Anterior cingulate cortex (tissue), 58 donors: ENCODE measurements at places on chromosomes 6 and 20.

GRCh38 chr6:8678466-8678865 lies 243.1 kb upstream of the SLC35B3 start:
- no peak for DNase-seq

DNA sequence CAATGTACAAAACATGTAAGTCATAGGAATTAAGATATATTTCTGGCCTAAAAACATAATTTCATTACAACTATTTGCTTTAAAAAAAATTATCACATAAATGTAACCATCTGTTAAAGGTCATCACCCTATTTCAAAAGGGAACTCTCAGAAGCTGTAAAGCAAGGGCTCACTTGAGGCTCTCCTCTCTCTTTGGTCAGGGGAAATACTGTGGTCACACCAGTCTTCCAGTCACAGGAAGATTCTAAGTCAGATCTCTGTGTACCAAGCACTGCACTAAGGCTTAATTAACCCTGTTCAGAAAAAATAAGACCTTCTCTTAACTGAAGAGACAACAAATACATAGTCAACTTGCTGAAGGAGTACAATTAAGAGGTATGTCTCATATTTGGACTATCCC lies 75.6 kb downstream of the MMS22L start:
- DNase-seq = no peak

DNA sequence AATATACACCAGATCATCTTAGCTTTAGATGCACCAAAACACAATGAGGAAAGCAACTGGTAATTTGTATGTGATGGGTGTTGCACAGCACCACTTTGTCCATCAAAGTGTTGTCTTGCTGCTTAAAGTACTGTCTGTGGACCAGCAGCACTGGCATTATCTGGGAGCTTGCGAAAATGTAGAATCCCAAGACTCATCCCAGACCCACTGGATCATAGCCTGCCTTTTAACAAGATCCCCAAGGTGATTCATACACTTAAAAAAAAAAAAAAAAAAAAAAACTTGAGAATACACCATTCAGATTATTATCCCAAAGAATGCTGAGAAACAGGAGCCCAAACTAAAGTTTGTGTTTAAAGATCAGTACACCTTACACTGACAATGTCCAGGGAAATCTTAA lies 123.4 kb downstream of the TASP1 start:
- no peak for DNase-seq

DNA sequence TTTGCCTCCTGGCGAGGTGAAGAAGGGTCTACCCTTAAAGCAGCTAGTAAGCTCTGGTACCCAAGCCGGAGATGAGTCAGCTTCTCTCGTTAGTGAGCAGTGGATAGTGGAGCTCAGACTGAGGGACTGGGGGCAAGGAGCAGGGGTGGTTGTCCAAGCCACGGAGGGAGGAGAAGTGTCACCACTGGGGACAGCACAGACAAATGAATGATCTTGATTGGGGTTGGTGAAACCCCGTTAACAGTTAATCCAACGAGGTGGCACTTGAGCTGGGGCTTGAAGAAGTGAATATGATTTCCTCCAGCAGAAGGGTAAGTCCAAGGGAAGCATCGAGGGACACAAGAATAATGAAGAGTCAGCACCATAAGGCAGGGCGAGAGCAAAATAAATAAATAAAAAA lies 43.0 kb downstream of the JARID2 start:
- DNase-seq = no peak

DNA sequence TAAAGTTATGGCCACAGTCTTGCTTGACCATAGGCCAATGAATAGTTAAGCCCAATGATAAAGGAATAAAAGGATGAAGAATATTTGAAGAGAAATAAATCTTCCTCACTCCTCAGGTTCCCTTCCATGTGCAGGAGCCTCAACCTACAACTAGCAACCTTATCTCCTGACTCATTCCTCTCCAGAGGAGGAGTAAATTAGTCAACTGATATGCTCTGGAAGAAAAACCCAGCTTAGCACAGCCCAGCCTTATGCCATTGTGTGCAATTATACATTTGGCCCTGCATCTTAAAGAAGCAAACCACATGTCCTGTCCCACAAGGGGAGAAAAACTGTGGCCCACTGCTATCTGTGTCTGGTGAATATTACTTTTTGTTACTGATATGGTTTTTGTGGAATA lies 82.1 kb downstream of the PHIP start:
- DNase-seq = no peak

DNA sequence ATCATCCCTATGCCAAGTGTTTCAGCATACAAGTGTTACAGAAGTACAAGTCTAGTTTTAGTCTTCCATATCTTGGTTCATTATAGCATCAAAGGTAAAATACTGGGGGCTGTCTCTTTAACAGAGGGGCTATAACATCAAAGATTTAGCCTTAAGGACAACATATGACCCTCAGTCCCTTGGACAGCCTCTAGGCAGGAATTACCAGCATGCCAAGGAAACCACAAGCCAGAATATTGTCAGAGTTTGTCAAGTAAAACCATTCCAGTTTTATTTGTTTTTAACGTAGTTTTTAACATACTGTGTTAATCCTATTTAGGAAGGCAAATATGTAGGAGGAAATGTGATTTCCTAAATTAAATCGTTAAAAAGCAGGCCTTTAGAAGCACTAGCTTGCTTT lies 18.6 kb downstream of the ZKSCAN8 start:
- no peak for DNase-seq

- no peak for DNase-seq
Measured at GRCh38 chr6:150981095-150981494, 115.6 kb downstream of the MTHFD1L start.

DNA sequence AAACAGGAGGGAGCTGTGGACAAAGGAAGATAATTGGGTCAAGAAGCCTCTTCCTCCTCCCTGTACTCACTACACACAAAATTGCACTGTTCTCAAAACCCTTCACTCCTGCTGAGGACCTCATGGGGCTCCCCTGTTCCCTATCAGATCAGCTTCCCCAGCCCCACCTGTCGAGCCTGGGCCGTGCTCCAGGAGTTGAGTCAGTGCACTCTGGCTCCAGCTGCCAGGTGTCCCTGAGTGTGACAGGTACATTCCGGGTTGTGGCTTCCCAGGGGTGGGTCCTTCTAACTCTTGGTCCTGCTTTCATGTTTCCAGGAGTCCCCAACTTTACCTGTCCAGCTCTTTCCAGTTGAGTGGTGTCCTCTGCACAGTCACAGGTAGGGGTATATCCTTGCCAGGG lies 8.4 kb downstream of the RAB5IF start:
- DNase-seq = no peak

DNA sequence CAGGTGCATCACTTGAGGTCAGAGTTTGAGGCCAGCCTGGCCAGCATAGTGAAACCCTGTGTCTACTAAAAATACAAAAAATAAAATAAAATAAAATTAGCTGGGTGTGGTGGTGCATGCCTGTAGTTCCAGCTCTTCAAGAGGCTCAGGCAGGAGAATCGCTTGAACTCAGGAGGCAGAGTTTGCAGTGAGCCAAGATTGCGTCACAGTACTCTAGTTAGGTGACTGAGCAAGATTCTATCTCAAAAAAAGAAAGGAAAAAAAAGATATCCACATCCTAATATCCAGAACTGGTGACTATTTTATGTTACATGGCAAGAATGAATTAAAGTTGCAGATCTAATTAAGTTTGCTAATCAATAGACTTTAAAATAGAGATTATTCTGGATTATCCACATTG lies 32.5 kb downstream of the SCGN start:
- DNase-seq = no peak

GRCh38 chr20:25470045-25470444 lies 62.6 kb downstream of the GINS1 start:
- DNase-seq = no peak

- DNase-seq = no peak
Measured at GRCh38 chr20:45853484-45853883, 3.7 kb downstream of the ACOT8 start.

GRCh38 chr20:6017880-6018279 lies 36.0 kb downstream of the LRRN4 start:
- no peak for DNase-seq

DNA sequence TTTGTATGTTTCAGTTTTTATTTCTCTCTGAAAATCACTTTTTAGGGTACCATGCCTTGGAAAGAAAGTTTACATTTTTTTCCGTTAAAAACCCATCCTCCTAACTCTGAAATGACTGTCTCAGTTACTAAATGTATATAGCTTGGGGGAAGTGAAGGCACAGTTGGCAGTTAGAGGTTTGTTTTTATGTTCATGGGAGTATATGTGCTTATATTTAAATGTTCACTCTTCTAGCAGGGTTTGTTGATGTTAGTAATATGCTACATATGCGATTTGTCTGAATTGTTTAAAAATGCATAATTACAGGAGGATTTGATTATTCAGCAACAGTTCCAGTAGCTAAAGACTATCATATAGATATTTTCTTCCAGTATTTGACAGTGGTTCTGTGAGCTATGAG lies 31.1 kb downstream of the CDKAL1 start:
- DNase-seq = no peak

GRCh38 chr6:149028767-149029405 lies 282.1 kb downstream of the UST start:
- DNase-seq = no peak

DNA sequence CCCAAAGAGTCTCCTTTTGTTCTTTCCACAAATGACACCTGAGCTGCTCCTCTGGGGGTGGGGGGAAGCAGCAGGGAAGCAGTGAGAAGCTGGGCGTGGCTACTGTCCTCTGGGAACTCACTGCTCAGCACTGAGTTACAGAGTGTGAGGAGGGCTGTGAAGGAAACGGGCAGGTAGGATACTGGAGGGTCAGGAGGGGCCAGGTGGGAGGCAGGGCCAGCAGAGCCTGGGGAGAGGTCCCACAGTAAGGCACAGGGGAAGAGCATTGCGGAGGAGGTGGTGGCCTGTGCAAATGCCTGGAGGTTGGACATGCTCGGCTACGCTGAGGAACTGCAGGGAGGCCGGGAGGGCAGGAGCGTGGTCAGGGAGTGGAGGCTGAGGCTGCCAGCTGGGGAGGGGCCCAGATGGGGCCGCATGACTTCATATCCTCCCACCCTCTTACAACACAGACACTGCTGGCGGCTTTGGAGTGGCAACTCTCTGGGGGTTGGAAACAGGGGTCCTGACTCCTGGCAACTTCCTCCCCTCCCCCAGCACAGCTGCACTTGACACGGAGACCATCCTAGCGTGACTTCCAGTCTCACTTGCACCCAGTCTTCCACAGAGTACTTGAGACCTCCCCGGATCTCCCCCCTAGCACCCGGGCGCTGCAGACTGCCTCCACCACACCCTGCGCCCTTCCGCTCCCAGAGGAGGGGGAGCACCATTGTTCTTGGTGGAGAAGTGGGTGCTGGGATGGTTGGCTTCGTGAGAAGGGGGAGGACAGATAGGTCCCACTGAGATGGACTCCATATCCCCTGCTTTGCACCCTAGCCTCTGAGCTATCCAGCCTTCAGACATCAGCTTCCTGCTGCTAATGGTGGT lies 34.2 kb downstream of the RBM38 start:
- DNase-seq = no peak

DNA sequence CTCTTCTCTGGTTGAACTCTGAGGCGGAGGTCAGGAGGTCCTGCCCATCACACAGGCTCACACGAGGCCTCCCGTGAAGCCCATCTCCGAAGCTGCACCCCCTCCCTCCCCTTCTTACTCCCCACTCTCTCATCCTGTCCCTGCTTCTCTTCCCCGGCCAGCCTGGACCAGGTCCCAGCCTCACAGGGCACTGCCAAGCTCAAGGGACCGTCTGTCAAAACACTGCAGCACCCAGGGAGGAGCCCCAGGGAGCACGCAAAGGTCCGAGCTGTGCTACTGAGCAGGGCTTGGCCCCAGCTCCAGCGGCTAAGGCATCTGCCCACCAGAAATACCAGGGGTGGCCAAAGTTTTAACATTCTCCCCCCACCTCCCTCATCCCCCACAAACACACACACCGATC lies 70.0 kb downstream of the PSMG4 start:
- no peak for DNase-seq

DNA sequence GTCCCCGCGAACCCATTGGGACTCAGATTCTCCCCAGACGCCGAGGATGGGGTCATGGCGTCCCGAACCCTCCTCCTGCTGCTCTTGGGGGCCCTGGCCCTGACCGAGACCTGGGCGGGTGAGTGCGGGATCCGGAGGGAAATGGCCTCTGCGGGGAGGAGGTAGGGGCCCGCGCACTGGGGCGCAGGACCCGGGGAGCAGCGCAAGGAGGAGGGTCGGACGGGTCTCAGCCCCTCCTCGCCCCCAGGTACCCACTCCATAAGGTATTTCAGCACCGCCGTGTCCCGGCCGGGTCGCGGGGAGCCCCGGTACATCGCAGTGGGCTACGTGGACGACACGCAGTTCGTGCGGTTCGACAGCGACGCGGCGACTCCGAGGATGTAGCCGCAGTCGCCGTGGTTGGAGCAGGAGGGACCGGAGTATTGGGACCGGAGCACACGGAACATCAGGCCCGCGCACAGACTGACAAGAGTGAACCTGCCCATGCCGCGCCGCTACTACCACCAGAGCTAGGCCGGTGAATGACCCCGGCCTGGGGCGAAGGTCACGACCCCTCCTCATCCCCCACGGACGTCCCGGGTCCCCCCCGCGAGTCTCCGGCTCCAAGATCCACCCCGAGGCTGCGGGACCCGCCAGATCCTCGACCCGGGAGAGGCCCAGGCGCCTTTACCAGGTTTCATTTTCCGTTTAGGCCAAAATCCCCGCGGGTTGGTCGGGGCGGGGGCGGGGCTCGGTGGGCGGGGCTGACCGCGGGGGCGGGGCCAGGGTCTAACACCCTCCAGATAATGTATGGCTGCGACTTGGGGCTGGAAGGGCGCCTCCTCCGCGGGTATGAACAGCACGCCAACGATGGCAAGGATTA lies 15.7 kb upstream of the HLA-A start:
- DNase-seq = no peak

GRCh38 chr6:150492507-150492906 lies 107.2 kb upstream of the PLEKHG1 start:
- DNase-seq = no peak

DNA sequence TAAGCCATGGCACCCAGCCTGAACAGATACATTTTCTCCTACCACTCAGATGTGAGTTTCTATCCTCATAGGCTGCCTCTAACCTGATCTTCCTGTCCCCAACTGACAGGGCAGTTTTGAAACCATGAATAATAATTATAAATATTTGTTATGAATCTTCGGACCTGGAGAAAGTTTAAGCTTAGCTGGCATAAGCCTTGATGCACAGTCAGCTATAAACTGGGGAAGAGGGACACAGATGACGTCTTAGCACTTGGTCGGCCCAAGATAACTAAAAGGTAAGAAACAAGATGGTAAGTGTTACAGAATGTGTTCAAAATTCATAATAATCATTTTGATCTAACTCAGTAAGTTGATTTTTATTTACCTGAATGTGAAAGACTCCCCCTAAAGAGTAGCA lies 8.1 kb downstream of the ZKSCAN4 start:
- no peak for DNase-seq
